ENCODE measurements at places on chromosomes 7 and 10. TPM values are rescaled to one million over a fixed set of nuclear protein-coding genes. Genes with fewer than 3 reads are reported as not detected.

The MRC1 gene
- total RNA-seq, result 0.14 TPM

The C10orf53 gene
- total RNA-seq, result not detected

The CYP2C19 gene
- total RNA-seq, result 0.19 TPM

The FAM221A gene
- total RNA-seq, result 8.0 TPM

The AKR1C8 gene
- not detected for total RNA-seq

The IKZF1 gene
- 504 TPM for total RNA-seq

The PRKCQ gene
- total RNA-seq, result 49.2 TPM

The IGF2BP3 gene
- 2.6 TPM for total RNA-seq

The MLXIPL gene
- total RNA-seq, result 0.14 TPM

The PON1 gene
- total RNA-seq, result not detected

The OR9A2 gene
- 0.32 TPM for total RNA-seq

The RP9 gene
- total RNA-seq, result 20.8 TPM

The ST8SIA6 gene
- total RNA-seq, result 0.30 TPM

The PRR15 gene
- total RNA-seq, result not detected

The LRRC4 gene
- total RNA-seq, result not detected

The KIF20B gene
- total RNA-seq, result 54.0 TPM

- DNase-seq, result no peak
These were observed 49.8 kb downstream of the EBF3 start for GRCh38 chr10:129914153-129914855.

- no peak for DNase-seq
These were observed 58.1 kb upstream of the MXI1 start for GRCh38 chr10:110149259-110149658.

GRCh38 chr7:133382775-133383559, 130.1 kb downstream of the EXOC4 start:
- DNase-seq, result no peak

DNA sequence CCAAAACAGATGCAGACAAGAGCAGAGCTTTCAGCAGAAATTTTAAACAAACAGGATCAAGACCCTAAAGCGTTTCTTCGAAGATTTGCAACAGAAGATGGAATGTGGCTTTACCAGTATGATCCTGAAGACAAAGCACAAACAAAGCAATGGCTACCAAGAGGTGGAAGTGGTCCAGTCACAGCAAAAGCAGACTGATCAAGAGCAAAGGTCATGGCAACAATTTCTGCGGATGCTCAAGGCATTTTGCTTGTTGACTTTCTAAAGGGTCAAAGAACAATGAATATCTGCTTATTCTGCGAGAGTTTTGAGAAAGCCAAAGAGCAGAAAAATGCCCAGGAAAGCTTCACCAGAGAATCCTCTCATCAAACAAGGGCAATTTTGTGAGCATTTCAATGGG, 130.4 kb downstream of the MBL2 start:
- no peak for DNase-seq

GRCh38 chr7:5661942-5662341, 119.5 kb downstream of the RNF216 start:
- DNase-seq, result no peak

DNA sequence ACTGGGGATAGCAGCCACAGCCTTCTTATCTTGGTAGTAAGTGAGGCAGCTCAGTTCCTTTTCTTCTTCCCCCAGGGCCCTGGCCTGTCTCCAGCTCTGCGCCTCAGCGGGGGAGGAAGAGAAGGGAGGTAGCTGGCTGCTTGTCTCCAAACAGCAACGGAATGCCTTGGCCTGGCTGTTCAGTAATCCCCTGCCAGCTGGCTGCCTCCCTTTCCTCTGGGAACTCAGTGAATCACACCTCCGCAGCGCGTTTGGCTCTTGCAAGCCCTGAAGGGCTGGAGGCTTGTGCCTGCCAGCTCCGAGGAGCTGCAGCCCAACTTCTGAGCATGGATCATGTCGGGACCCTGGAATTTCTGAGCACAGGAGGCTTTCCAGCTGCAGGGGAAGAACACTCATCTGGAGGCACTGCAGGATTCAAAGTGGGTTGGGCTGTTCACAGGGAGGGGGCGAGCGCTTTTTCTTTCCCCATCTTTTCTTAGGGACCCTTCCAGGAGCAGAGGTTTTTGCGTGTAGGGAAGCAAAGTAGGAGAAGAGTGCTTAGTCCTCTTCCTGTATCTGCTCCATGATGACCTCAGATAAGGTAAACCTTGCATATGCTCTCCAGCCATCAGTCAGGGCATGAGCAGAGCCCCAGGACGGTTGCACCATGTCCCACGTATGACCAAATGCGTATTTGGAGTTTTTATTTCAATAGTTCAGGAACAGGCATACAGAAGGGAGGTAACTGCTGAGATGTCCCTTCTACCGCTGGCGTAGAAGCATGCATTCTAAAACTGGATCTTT, 253.2 kb upstream of the INHBA start:
- no peak for DNase-seq

DNA sequence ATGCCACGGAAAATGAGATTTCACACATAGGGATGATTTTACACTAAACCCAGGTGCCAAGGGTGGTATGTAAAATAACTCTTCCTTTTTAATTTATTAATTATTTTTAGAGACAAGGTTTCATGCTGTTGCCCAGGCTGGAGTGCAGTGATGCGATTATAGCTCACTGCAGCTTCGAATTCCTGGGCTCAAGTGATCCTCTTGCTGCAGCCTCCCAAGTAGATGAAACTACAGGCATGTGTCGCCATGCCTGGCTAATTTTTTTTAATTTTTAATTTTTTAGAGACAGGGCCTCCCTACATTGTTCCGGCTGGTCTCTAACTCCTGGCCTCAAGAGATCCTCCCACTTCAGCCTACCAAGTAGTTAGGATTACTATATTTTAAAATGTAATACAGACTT, 2.3 kb upstream of the CNNM1 start:
- no peak for DNase-seq

DNA sequence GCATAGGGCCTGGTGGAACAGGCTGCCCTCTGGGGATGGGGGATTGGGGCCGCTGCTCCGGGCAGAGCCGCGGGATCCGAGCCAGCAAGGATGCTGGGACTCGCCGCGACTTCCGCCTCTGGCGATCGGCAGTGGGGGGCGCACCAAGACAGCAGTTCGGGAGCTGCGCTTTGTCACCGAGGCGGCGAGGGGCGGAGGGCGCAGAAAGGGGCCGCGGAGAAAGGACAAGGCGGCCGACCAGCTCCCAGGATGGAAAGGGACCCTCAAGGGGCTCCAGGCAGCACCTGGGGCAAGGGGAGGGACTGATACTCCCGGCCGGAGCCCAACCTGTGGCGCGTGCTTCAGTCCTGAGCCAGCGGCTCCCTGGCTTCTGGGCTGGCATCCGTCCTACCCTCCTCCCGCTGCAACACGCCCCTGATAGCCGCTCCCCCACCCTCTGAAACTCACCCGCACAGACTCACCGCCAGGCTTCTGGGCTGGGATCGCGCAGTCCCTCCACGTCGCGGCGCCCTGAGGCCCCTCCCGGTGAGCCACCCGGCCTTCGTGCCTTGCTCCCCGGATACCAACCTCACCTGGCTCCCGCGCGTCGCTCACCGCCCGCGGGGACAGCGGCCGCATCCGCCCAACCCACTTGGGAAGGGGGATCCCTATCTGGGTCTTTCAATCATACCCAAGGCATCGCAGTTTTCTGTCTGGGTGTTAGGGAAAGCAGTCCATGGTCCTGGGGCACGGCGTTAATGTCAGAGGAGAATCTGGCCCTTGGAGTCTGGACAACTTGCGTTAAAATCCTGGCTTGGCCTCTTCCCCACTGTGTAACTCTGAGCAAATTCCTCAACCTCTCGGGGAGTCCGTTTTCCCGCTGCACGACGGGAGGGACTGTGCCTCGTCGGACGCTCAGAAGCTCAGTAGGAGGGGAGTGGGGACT, 7.0 kb upstream of the EVX1 start:
- peak; percentile 37 for DNase-seq

GRCh38 chr10:103837370-103838069, 17.9 kb downstream of the SH3PXD2A start:
- no peak for DNase-seq

GRCh38 chr10:79001082-79001885, 67.5 kb upstream of the ZMIZ1 start:
- DNase-seq, result no peak

GRCh38 chr7:539731-540411, 20.2 kb upstream of the PDGFA start:
- no peak for DNase-seq

DNA sequence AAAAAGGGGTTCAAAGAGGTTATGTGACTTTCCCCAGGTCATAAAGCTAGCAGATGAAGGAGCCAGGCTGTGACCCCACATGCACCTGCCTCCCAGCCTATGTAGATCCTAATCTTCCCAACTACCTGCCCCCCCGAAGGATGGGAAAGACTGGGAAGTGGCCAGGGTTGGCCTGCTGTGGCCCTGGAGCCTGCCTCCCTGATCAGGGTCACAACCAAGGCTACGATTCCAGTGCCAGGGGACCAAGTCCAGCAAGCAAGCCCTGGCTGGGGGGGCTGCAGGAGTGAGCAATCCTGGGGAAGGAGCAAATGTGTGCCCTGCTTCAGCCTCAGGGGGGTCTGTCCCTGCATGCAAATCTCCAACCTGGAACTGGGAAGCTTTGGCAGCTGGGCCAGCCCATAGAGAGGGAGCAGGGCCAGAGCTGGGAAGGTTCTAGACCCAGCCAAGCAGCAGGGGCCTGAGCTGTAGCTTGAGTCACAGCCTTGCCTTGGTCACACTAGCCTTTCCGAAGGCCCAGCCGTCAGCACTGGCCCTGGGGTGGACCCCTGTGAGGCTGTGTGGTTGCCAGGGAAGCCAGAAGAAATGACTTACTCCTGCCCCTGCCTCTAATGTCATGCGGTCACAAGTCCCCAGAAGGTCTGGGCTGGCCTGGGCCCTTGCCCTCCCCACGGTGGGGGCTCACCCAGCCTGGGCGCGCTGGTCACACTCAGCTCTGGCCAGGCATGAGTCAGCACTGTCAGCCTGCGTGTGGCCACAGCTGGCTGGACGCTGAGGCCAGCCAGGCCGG, 96.4 kb upstream of the ZMIZ1 start:
- no peak for DNase-seq

DNA sequence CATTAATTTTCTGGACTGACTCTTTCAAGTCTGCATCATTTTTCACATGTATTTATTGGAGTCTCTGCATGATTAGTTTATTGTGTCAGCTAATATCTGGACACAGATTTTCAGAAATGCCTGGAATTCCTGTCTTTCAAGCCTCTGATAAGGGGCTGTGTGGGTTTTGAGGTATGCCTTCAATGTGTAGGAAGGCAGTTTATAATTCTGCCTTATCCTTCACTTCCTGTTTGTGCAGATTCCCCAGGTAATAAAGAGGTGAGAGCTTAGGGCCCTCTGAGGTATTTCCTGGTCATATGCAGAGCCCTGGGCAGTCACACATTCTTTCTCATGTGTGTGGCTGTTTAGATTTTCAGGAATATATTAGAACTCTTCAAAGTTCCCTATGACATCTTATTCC, 79.4 kb upstream of the PRKCQ start:
- no peak for DNase-seq

GRCh38 chr10:15737656-15738055, 17.9 kb upstream of the ITGA8 start:
- no peak for DNase-seq

DNA sequence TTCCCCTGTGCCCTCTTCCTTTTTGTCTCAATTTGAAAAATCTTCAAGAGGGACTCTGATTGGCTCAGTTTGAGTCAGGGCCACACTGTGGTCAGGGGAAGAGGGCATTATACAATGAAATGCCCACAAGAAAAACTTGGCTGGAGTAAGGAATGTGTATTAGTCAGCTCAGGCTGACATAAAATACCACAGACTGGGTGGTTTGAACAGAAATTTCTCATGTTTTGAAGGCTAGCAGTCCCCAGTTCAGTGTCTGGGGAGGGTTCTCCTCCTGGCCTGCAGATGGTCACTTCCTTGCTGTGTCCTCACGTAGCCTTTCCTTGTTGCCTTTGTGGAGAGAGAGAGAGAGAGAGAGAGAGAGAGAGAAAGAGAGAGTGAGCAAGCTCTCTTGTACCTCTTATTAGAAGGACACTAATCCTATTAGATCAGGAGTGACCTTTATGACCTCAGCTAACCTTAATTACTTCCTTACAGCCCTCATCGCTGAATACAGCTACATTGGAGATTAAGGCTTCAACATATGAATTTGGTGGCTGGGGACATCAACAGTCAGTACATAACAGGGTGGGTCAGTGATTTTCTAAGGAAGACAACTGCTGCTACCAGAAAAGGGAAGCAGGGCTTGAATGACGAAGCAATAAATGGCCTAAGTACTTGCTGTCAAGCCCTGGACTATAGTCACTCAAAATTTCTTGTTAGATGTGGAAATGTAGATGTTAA, 25.8 kb upstream of the FAM13C start:
- no peak for DNase-seq

DNA sequence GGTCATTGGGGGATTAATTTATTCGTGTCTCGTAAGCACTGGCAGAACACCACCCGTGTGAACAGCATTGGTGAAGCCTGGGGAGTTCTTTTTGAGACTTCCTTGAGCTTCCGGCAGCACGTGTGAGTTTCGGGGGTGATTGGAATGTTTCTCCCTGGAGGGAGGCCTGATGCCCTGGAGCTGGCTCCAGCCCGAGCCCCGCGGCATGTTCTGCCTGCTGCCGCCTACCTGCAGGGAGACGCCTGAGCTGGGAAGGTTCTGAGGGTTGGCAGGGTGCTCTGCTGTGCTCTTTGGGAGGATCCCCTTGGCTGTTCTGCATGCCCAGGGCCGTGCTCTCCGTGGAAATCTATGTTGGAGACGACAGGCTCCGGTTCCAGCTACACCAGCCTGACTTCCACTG, 159.3 kb downstream of the MGMT start:
- no peak for DNase-seq

- DNase-seq, result no peak
These were observed 239.7 kb downstream of the CDK14 start for GRCh38 chr7:90835861-90836260.

DNA sequence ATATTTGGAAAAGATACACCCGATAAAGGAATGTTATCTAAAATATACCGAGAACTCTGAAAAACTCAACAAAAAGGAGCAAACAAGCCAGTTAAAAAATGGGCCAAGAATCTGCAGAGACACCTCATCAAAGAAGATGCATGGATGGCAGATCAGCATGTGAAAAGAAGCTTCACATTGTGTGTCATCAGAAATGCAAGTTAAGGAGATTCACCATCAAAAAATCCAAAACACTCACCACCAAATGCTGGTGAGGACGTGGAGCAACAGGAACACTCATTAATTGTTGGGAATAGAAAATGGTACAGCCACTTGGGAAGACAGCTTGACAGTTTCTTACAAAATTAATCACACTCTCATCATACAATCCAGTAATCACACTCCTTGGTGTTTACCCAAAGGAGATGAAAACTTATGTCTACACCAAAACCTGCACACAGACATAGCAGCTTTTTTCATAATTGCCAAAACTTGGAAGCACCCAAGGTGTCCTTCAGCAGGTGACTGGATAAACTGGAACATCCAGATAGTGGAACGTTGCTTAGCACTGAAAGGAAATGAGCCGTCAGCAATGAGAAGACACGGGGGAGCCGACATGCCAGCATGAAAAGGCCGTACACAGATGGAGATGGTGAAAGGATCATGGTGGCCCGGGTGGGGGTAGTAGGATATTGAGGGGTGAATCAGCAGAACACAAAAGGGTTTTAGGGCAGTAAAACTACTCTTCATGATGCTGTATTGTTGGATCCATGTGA, 27.9 kb upstream of the PWWP2B start:
- DNase-seq, result no peak
